ENCODE measurements at places on chromosomes 12 and 14.

DNA sequence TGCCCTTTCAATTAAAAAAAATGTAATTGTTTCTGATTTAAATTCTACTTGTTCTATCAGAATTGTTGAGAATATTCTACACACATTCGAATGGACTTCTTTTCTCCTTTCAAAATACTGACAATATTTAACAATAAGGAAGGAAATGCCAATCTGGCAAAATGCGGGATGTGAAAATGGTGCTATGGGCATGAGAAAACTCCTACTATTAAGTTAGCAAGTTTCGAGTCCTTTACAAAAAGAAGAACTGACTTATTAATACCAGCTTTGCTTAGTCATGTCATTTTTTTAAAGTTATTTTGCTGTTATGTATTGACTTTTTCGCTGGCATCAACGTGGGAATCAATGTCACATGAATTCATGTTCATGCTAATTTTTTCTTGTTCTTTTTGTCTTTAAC is 31.7 kb upstream of the ARL1 start:
- DNase-seq: no peak

DNA sequence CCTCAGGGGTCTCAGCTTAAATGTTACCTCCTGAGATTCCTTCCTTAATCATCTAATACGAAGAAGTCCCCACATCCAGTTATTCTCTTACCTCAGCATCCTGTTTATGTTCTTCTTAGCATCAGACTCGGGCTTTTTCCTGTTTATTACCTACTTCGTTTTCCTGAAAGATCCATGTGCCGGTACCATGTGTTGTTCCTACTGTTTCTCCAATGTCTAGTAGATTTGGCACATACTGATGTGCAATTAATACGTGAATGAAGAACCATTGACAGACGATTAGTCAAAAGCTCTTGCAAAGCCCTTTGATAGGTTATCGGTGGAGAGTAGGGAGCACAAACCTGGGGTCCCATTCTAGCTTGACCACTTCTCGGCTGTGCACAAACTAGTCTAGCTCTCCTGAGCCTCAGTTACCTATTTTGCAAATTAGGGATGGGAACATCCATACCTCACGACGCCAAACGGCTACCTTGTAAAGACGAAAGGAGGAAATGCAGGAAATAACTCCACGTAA is 735 bp upstream of the MAPKAPK5 start:
- DNase-seq: no peak

DNA sequence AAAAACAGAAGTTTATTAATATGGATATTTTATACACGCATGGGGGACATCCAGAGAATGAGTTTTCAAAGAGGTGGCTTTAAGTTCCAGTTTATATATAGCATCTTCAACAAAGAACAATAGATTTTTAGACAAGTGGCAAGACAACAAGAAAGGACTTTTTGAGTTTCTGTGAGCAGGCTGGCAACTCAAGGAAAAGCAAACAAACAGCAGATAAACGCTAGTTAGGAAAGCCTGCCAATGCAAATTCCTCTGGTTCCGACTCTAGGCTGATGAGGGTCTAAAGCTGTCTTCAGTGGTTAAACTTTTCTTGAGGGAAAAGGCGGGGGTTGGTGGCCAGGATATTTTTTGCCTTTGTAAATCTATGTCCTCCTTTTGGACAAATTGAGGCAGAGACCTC is 78.4 kb upstream of the EEA1 start:
- no peak for DNase-seq

- DNase-seq: no peak
Measured at GRCh38 chr12:57491393-57492280, 3.8 kb downstream of the MARS1 start.

DNA sequence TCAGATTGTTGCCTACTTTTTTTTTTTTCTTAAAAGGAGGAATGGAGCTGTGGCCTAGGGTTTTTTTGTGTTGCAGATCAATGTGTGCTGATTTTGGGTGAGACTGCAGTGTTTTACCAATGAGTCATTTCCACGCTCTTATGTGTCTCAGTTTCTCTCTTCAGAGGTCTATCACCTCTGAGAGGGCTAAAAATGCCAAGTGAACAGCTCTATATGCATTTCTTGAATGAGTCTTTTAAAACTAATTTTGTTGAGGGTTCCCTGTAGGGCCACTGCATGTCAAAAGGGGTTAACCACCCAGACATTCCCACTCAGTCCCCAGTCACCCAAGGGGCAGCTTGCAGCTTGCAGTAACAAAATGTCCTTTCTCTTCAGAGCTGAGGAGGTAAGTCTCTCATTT is 24.3 kb upstream of the GLIPR1L2 start:
- no peak for DNase-seq

GRCh38 chr12:68451261-68452077 is 119.3 kb upstream of the MDM1 start:
- DNase-seq: no peak

- DNase-seq: no peak
Measured at GRCh38 chr12:106740818-106741217, 33.7 kb upstream of the RIC8B start.

DNA sequence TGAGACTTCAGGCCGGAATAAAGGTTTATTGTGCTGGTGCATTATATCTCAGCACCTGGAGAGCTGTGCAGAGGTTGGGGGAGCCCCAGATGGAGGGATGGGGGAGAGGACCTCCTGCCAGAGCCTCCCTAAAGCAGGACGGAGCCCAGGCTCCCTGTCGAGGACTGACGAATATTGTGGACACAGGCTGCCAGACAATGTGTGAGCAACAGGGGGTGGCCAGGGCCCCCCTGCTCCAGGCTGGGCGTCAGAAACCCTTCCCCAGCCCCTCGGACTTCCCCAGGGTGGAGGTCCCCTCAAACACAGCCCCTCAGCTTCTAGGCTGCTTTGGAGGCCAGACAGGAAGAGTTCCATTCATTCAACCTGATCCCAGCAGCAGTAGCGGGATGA is 8.0 kb downstream of the TMEM119 start:
- no peak for DNase-seq

DNA sequence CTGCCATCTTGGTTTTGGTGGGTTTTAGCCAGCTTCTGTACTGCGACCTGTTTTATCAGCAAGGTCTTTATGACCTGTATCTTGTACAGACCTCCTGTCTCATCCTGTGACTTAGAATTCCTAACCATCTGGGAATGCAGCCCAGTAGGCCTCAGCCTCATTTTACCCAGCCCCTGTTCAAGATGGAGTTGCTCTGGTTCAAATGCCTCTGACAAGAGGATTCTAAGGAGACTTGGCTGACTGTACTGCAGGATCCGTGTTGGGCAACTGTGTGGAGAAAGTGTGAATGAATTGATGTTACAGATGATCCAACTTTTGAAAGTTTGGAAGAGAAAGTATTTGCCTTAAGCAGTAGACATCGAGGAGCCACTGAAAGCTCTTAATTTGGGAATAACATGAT is 91.0 kb downstream of the TTLL5 start:
- DNase-seq: no peak

- no peak for DNase-seq
Measured at GRCh38 chr12:130281153-130281799, 56.4 kb upstream of the PIWIL1 start.

- DNase-seq: no peak
Measured at GRCh38 chr12:21323736-21324135, 11.0 kb downstream of the SLCO1A2 start.

DNA sequence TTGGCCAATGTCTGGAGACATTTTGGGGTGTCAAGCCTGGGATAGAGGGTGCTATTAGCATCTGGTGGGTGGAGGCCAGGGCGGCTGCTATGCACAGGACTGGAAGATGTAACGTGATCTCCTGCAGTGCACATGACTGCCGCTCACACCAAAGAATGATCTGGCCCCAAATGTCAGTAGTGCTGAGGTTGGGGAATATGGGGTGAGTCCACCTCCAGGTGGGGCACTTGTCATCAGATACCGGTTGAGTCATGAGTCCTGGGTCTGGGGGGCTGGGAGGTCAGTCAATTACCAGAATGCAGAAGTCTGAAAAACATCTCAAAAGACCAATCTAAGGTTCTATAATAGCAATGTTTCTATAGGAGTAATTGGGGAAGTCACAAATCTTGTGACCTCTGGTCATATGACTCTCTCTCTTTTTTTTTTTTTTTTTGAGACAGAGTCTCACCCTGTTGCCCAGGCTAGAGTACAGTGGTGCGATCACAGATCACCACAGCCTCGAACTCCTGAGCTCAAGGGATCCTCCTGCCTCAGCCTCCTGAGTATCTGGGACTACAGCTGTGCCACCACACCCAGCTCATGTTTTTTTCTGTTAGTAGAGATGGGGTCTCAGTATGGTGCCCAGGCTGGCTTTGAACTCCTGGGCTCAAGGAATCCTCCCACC is 6.0 kb upstream of the SDSL start:
- no peak for DNase-seq

DNA sequence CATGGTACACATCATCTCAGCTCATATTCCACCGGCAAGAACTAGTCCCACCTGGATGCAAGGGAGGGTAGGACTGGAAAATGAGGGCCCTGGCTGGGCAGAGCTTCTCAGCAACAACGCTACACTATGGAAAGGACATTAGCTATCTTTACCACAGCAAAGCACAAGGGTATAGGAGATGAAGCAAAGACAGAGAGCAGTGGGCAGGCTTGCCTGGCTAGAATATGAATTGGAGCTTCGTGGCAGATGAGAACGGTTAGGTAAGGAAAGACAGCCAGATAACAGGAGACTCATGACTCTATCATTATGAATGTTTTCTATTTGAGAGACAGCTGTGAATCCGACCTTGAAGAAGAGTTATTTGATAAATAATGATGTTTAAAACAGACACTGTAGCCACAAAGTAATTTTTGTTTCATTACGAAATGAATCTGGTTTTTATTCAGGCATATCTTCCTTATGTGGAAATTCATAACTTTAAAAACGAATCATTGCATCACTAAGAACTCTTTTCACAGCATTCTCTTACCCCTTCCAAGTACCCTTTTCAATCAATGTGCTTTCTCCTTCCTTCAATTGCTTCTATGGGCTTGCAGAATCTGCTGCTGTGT is 59.1 kb upstream of the PCED1B start:
- no peak for DNase-seq

GRCh38 chr12:122870163-122870842 is 25.6 kb downstream of the VPS37B start:
- no peak for DNase-seq

GRCh38 chr14:81485372-81485771 is 48.3 kb downstream of the SEL1L start:
- DNase-seq: no peak

All from hypothalamus (tissue), 51 donors.